NCI-H2107 (cell line): ENCODE measurements at places on chromosomes 6 and 20.

GRCh38 chr6:21999012-21999528 is 297.8 kb downstream of the PRL start:
- no peak for DNase-seq

DNA sequence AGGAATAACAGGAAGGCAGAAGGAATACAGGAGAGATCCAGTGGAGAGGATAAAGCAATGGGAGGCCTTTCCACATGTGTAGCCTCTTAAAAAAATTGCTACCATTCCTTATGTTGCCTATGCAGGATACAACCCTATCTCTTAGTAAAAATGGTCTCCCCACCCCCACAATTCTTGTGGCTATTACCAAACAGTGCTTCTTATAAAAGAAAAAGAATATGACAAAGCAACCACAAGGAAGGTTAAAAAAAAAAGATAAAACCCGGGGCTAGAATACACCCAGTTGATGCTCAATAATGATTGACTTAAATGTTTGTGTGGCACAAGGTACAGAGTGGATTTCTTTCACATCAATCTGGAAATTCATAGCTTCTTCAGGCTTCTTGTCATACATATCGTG is 250.9 kb downstream of the HIVEP2 start:
- no peak for DNase-seq

GRCh38 chr6:163496205-163496604 is 81.7 kb downstream of the QKI start:
- no peak for DNase-seq

DNA sequence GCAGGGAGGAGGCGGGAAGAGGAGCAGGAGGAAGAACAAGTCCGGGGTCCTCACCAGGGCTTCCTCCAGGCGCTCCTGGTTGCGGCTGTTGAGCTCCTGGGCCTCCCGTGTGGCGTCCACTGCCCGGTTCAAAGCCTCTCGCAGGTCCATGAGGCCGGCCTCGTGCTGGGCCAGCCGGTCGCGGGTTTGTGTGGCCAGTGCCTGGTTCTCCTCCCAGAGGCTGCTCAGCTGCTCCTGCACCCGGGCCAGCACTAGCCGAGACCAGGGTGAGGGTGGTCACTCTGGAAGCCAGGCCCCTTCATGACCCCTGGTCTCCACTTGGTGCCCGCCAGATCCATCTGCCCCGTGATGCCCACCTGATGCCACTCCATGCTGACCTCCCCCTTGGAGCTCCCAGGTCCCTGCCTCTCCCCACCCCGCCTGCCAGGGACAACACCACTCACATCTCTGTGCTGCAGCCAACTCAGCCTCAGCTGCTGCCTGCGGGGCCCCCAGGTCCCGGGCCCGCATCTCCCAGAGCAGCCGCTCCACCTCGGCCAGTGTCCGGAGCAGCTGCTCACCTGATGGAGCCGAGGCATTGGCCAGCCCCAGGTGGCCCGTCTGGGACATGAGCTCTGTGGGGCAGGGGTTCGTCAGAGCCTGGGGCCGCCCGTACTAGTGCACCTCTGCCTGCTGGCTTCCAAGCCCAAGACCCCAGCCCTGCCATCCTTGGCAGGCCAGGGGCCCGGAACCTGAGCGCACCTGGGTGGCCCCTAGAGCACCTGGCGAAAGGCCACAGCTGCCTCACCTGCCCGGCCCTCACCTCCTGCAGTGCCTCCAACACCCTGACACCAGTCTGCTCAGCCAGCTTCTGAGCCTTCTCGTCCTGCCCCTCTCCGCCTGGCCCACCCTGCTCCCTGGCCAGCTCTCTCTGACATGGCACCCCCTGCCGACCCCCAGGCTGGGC is 15.9 kb downstream of the ADRM1 start:
- no peak for DNase-seq
